ENCODE measurements at places on chromosomes 3 and 15.
A peak's percentile ranks its signal among the peaks of the same experiment; 100 is the strongest.

DNA sequence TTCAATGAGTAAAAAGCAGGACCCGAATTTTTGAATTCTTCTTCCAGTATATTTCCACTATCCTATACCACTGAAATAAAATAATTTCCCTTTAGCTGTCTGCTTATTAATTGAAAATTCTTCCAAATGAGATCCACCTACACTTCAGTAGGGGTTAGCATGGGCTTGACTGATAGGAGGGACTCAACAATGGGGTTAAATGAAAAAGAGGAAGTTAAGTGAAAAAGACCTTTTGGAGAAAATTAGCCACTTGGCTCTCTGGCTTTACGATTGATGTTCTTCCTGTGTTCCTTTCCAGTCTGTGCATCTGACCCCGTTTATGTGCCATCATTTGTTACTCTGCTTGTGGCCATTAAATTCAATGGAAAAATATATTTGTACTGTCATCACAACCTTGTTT is 54.0 kb upstream of the GCNT3 start:
- DNase-seq, result no peak

GRCh38 chr3:107430214-107430995 is 53.2 kb downstream of the CCDC54 start:
- DNase-seq, result peak; percentile 57

GRCh38 chr3:131501949-131502348 is 822 bp downstream of the MRPL3 start:
- no peak for DNase-seq

- no peak for DNase-seq
Observed at GRCh38 chr3:124258057-124258500, 266.2 kb upstream of the ROPN1 start.

DNA sequence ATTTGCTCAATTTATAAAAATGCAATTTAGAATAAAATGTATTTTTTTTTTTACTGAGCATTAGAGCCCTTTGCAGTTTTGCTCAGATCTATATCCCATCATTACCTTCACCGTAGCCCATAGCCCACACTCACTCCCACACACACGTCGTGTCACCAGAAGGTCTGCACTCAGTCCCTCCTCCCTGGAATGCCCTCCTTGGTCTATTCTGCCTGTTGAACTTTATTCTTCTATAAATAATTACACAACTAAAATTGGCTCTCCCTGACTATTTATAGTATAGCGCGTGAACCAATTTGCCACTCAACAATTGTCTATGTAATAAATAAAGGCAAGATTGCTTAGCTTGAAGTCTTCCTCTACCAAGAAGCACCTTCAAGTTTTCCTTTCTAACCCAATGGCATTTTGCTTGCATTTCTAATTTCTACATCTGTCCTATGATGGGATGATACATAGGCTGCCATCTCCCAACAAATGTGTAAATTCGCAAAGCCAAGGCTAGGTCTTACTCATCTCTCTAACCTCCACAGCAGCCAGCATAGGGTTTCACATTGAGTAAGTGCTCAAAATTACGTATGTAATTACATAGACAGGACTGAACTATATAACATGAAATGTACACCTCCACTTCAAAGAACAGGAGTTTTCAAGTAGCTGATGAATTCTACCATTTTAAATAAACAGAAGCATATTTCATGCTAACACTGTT is 172.0 kb upstream of the HES1 start:
- no peak for DNase-seq

DNA sequence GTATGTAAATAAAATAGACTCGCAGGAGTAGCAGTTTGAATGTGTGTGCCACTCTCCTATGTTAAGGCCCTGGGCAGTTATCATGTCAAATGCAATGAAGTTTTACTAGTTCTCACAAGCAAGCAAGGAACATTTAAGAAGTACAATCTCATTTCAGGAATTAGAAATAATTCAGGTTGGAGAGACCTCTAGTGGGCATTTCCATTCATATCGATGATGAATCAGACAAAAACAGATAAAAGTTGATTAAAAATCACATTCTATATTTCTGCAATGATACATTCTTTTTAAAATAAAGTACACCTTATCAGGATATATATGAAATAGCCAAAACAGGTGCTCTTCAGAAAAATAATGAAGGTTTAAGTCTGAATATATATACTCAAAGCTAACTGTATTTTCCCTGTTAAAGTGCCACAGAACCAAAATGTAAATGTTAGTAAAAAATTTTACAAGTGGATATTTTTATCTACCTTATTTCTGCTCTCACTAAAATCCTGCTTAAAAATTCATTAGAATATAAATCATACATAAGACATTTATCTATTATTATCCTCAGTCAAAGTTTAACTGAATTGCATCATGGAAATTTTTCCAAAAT is 492.4 kb upstream of the FRG2C start:
- no peak for DNase-seq

DNA sequence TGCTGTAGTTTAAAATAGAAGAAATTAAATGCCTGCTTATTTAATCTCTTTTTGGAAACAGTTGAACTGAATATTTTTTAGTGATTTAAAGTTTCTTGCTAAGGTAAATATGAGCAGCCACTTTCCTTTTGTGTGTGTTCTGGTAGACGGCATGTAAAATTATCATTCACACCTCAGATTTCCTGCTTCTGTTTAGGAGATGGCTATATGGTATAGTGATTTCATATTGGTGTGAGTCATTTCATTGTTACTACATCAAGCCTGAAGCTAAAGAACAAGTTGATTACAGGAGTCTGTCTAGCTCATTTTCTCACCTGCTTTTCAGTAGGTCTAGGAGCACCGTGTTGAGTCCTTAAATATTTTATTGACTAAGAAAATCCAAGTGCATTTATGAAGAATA is 2.2 kb downstream of the LRCH3 start:
- no peak for DNase-seq

GRCh38 chr3:141384157-141384556 is 15.9 kb downstream of the ZBTB38 start:
- DNase-seq, result no peak

DNA sequence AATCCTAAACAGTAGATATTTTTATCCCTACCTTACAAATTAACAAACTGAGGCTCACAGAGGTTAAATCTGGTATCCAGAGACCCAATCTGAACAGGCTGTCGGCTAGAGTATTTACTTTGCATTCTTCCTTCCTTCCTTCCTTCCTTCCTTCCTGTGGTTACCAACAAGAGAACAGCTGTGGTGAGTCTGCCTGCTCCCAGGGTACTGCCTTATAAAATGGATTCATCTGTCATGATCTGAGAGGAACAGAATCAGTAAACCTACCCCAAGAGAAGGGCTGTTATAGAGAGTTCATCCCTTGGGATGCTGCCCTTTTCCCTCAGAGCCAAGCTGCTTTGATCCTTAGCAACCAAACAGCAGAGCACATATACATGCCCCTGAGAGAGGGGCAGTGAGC is 3.6 kb downstream of the GADL1 start:
- no peak for DNase-seq

- no peak for DNase-seq
Observed at GRCh38 chr3:4754180-4755086, 224.8 kb upstream of the BHLHE40 start.

DNA sequence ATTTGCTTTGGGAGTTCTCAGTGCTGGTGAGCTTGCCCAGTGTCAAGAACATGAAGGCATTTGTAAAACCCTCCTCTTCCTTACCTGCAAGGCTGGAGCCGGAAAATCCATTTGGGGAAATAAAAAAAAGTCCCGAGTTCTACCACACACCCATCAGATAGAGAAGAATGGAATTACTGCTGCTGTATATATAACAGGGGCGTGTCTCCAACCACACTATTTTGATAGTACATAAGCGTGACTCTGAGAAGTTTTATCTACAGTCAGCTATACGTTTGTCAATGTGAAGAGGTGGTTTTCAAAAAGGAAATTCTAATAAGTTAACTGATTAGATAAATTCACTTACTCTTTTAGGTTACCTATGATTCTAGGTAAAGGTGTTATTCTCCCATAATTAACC is 1.3 kb upstream of the CPA3 start:
- DNase-seq, result no peak

DNA sequence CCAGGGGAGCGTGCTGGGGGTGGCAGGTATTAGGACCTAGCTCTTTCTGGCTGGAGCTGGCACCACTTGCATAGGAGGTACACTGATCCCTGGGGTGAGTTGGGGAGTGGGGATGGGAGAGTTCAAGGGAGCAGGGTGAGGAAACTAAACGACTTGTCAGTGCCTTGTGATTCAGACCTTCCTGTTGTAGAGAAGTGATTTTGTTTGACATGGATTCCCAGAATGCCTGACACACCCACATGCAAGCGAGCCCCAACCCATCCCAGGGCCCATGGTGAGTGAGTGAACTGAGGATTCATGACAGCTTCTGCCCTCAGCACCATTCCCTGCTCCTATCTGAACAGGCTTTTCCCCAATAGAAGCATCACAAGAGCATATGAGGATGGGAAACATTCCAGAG is 15.6 kb upstream of the UBE2Q2 start:
- no peak for DNase-seq

- no peak for DNase-seq
Observed at GRCh38 chr3:816605-817004, 276.2 kb upstream of the CNTN6 start.

DNA sequence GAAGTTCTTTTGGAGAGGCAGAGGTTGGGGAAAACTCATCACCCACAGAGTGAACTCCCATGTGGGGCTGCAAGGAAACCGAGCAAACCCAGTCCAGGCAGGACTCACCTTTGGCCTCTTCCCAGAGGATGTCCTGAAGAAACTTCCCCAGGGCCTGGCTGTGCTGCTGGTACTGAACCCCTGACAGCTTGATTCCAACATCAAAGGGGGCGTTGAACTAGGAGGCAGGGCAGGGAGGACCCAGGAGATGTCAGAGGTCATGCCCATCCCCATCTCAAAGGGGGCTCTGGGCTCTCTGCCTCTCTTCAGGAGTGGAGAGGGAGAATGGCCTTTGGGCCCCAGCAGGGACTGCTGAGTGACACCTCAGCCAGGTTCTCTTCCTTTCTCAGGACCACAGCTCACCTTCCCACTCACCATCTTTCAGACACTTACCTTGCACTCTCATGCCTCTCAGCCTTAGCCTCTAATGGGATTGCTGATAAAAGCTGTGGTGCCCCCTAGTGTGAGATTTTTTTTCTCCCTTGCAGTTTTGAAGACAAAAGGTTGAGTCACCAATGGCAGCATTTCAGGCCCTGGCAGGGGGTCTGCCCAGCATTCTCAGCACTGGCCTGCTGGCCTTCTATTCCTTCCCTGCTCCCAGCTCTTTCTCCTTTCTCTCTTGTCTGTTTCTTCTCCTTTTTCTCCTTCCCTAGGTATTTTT is 6.0 kb downstream of the GHRL start:
- no peak for DNase-seq

DNA sequence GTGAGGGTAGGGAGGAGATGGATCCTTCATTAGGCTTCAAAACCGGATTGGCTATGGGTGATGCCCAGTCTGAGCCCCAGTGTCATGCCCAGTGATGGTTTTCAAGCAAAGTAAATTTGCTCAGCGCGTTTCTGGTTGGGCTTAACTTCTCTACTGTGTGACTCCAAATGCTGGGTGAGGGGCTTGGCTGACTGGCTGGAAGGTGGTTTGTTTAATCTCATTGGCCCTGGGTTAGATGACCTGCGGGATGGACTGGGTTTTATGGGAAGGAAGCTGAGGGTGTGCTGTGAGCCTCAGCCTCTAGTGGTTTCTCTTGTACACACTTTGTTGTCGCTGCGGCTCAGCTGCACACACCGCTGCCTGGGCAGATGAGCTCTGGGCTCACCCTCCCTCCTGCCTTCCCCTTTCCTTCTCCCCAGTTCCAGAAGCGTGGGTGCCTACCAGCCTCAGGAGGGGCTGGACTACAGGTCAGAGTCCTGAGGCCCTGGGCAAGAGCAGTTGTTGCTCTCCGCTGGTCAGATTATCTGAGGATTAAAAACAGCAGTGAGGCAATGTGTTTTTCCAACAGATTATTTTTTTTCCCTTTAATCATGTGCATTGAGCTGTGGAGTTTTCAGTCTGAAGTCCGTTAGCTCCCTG is 18.6 kb downstream of the PDIA5 start:
- no peak for DNase-seq

DNA sequence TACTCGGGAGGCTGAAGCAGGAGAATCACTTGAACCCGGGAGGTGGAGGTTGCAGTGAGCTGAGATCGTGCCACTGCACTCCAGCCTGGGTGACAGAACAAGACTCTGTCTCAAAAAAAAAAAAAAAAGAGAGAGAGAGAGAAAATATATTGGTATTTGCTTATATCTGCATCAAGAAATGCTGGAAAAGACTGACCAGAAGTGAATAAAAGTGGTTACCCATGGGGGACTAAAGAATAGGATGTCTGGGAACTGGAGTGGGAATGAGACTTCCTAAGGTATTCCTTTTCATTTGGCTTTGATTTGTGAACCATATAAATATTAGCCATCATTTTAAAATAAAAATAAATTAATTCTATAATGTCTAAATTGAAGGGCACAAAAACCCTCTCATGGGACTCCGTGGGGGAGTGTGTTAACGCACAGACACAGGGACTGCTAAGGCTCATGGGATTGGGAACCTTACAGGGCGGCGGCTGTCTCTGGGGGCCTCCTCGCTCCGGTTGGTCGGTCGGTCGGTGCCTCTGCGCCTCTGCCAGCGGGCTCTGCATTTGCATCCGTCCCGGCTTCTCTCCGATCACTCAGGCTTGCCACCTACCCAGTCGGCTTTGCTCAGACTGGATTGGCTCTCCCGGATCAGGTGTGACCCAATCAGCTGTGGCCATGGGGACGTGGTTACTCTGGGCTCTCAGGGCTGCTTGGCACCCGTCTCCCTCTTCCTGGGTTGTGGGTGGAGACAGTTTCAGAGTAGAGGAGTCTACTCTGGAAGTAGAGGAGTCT is 12.7 kb upstream of the TSPAN3 start:
- DNase-seq, result peak; percentile 80

GRCh38 chr3:171005648-171006047 is 20.9 kb downstream of the SLC2A2 start:
- DNase-seq, result no peak

- no peak for DNase-seq
Observed at GRCh38 chr3:196423044-196423781, 9.0 kb downstream of the UBXN7 start.

GRCh38 chr15:48795901-48796300 is 15.0 kb downstream of the CEP152 start:
- no peak for DNase-seq

DNA sequence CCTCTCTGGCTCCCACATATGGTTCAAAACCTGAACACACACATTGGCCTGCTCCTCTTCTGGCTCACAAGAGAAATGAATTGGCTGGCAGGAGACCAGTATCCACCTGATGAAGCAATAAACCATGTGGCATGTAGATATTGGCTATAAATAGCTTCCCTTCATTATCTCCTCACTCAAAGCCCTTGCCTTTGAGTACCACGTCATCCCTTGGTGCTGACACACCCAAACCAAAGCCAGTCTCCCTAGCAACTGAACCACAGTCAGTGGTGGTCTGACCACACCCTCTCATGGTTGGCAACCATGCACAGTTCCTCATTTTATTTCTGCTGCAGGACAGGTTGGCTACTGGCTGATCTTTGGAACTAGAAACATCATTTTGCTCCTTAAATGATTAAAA is 98.8 kb downstream of the ZNF621 start:
- DNase-seq, result no peak

GRCh38 chr3:102059145-102059943 is 210.0 kb downstream of the NFKBIZ start:
- no peak for DNase-seq

Measured in activated CD8-positive, alpha-beta memory T cell treated with anti-CD3 and anti-CD28 coated beads, Interleukin-2, amount 50 U/mL, for 48 hours (primary cell).